NCI-H1092 treated with DMSO at 0.1 percent for 48 hours (cell line): ENCODE measurements at places on chromosomes 1 and 21.

- DNase-seq, result peak; percentile 77
Observed at GRCh38 chr1:151047925-151048644, 534 bp downstream of the C1orf56 start.

DNA sequence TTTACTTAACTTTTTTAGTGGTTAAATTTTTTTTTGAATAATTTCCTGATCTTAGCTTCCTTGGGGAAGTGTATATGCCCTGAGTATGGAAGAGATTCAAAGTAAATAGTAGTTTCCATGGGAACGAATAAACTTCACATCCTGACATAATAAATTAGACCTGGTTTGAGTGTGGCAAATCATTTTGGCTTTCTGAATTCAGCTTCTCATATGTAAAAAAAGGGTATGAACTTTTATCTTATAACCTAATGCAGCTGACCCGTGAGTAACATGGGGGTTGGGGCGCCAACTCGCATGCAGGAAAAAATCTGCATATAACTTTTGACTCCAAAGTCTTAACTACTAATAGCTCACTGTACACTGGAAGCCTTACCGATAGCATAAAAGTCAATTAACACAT, 736.8 kb upstream of the NCAM2 start:
- DNase-seq, result no peak

DNA sequence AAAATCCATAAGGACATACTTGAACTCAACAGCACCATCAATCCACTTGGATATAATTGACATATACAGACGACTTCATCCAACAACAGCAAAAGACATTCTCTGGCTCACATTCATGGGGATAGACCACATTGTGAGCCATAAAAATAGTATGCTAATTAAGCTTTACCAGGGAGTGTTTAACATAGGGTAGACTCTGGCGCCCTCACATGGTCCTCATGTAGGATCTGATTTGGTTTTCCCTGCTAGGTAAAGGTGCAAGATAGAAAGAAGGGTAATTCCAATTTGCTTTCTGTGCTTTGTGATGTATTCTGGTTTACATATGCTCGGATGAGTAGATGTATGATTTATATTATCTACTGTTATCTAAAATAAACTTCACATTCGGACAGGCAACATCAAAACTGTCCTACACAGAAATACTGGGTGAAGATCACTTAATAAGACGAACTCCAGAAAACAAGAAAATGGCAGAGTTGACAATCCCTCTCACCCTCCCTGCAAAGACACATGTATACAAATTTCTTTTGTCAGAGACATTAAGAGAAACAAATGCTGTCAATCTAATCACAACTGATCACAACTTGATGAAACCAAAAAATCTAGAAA, 27.7 kb downstream of the CR1L start:
- peak; percentile 56 for DNase-seq

GRCh38 chr1:220631238-220631815, 58.8 kb upstream of the C1orf115 start:
- DNase-seq, result no peak

GRCh38 chr1:212630158-212630900, 21.8 kb downstream of the ATF3 start:
- DNase-seq, result peak; percentile 53

DNA sequence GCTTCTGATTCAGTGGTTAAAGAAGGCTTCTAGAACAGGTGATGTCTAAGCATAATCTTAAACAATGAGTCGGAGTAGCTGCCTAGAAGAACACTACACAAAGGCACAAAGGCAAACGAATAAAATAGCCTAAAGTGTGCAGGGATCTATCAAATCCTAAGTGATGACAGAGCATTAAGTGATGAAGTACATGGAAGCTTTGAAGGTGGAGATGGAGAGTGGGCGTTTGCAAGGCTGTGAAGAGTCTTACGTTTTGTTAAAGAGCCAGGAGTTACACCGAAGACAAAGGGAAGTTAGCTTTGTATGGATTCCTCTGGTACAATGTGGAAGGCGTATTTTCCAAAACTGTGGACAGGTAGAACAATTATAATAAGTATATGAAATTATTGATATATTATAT, 270.6 kb downstream of the NEGR1 start:
- no peak for DNase-seq

- no peak for DNase-seq
Observed at GRCh38 chr21:25343774-25344545, 263.3 kb downstream of the MRPL39 start.

- no peak for DNase-seq
Observed at GRCh38 chr1:30476911-30477459, 246.4 kb downstream of the MATN1 start.

DNA sequence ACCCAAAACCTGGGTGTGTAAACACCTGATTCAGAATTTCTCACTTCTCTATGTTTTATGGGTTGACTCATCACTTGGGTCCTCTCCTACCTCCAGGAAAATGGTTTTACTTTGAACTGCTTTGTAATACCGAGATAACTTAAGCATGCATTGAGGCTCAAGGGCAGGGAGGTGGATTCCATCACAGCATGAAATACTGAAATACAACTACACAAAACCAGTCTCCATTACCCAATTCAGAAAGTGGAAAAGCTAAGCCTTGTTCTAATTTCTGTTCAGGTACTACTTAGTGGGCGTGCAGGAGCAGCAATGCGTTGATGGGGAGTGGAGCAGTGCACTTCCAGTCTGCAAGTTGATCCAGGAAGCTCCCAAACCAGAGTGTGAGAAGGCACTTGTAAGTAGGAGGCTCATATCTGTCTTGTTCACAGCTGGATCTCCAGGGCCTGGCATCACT, 6.1 kb upstream of the C4BPA start:
- no peak for DNase-seq

- no peak for DNase-seq
Observed at GRCh38 chr1:56310945-56311344, 268.4 kb downstream of the PLPP3 start.

GRCh38 chr1:9374748-9375341, 82.2 kb downstream of the SPSB1 start:
- DNase-seq, result no peak

GRCh38 chr1:209383907-209384709, 199.4 kb upstream of the CAMK1G start:
- no peak for DNase-seq

GRCh38 chr21:44485254-44485793, 30.0 kb downstream of the LRRC3 start:
- DNase-seq, result peak; percentile 86

- DNase-seq, result peak; percentile 47
Observed at GRCh38 chr1:183633676-183634343, 1.8 kb downstream of the ARPC5 start.

DNA sequence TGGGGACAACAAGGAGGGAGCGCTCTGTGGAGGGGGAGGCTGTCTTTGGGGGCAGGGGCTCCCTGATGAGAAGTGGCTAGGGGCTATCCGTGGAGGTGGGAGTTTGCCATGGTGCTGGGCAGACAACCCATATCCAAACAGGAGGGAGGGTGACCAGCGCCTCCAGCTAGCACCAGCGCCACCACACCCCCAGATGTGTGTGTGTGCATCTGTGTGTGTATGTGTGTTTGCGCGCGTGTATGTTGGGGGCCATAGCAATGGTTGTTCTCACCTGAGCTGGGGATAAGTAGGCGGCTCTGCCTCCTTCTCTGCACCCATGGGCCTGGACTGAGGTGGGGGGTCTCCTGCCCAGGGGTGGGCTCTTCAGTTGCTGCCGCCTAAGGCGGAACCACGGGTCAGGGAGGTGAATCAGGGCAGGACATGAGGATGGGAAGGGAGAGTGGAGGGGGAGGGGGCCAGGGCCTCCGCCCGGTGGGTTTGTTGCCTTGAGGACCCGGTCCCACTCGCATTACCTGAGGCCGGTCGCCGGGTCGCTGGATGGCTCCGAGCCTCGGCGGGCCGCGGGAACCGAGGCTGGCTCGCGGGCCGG, 345 bp downstream of the HPCAL4 start:
- DNase-seq, result no peak

- no peak for DNase-seq
Observed at GRCh38 chr1:11653101-11653860, 948 bp downstream of the FBXO2 start.

DNA sequence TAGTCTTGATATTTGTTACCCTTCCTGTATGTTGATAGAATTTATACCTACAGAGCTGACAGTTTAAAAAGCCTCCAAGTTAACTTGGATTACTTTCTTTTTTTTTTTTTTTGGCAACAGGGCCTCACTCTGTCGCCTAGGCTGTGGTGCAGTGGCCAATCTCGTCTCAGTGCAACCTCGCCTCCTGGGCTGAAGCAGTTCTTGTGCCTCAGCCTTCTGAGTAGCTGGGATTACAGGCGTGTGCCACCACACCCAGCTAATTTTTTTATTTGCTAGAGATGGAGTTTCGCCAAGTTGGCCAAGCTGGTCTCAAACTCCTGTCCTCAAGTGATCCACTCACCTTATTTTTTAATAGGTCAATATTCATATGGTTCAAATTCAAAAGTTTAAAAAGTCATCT, 32.7 kb downstream of the WDTC1 start:
- no peak for DNase-seq

DNA sequence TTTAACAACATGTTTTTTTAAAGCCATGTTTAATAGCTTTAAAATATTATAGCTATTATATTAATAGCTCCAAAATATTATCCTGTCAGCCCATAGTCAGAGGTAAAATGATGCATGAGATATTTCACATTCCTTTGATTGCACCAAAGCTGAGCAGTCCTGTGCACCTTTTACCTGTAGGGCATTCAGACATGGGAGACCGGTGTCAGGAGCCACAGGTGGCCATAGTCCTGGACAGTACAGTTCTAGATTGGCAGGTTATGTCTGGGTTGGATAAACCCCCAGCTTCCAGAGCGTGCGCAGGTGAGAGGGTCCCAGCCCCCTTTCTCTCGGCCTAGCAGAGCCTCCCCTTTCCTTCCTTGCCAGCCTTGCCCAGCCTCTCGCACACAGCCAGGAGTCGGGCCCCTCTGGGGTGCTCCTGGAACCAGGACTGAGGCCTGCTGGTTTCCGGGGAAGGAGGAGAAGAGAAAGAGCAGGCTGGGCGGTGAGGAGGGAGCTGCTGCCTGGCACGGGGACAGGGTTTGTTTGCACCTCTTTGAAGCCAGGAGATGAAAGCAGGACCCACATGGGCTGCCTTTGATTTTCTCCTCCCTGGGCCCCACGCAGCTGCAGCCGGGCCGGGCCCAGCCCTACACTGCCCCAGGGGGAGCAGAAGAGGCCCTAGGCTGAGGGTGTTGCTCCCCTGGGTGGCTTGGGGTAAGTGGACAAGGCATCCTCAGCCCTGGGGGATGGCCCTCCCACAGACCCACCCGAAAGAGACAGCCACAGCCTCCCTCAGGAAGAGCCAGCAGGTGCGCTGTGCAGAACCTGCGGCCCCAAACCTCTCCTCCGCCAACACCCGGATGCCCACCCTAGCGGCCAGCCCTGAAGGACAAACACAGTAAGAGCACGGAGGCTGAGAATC, 75.2 kb upstream of the TARDBP start:
- peak; percentile 72 for DNase-seq

- no peak for DNase-seq
Observed at GRCh38 chr1:115781851-115782250, 13.3 kb upstream of the CASQ2 start.

- DNase-seq, result no peak
Observed at GRCh38 chr1:33335020-33335419, 14.1 kb upstream of the A3GALT2 start.

DNA sequence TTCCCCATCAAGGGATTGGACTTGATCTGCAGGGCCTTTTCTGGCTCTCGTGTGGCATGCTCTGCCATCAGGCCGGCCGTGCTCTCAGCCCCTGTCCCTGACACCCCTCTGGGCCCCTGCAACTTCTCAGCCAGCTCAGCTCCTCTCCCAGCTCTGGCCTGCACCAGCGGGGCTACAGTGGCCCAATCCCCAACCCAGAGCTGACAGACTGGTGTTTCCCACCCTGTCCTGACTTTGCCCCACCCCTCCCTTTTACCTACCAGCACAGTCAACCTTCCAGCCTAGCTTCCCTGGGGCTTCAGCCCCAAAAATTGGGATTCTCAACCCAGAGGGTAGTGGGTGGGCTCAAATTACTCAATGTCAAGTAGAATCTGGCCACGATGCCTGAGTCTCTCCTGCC, 149.3 kb downstream of the SYF2 start:
- no peak for DNase-seq

- peak; percentile 25 for DNase-seq
Observed at GRCh38 chr1:160993544-160994193, 27.3 kb downstream of the F11R start.

DNA sequence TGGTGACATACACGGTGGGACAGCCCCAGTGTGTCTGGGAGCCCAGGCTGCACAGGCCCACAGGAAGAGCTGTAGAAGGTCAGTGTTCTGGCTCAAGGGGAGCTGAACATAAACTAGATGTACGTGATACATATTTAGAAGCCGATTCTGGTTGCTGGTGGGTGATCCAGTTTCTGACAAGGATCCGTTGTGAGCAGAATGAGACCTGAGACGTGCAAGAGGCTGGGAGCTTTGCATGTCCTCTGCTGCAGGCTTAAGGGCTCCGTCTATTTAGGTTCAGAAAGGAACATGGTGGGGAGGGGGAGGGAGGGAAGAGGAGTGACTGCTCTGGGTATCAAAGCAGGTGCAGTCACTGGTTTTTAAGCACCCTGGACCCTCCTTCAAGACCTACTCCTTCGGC, 18.6 kb downstream of the LRRC38 start:
- DNase-seq, result no peak

DNA sequence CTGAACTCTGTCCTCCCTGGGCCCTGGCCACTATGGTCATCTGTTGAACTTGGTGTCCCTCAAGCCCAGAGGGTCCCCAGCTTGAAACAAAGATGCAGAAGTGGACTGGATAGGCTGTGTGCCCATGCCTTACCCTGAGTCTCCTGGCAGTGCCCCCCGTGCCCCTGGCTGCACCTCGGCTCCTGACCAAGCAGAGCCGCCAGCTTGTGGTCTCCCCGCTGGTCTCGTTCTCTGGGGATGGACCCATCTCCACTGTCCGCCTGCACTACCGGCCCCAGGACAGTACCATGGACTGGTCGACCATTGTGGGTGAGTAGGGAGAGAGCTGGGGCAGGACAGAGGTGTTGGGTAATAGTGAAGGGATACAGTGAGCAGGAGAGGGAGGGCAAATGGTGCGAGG, 10.7 kb downstream of the TIE1 start:
- no peak for DNase-seq

DNA sequence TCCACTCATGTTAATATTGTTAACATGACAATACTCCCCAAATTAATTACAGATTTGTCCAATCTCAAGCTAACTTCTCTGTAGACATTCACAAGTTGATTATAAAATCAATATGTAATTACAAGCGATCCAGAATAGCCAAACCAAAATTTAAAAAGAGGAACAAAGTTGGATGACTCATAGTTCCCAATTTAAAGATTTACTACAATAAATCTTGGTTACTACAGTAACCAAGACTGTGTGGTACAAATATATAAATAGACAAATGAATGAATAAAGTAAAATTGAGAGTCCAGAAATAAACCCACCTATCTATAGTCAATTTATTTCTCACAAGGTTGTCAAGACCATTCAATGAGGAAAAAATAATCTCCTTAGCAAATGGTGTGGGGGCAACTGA, 7.1 kb upstream of the KRTAP10-4 start:
- DNase-seq, result no peak

GRCh38 chr1:175434283-175434860, 241.8 kb upstream of the KIAA0040 start:
- no peak for DNase-seq

- DNase-seq, result no peak
Observed at GRCh38 chr1:41711581-41711980, 207.1 kb downstream of the HIVEP3 start.

- DNase-seq, result no peak
Observed at GRCh38 chr1:90012300-90012699, 17.4 kb downstream of the ZNF326 start.

- no peak for DNase-seq
Observed at GRCh38 chr1:54275349-54275748, 75.4 kb downstream of the MRPL37 start.

- DNase-seq, result no peak
Observed at GRCh38 chr1:85133565-85134159, 67.2 kb downstream of the SYDE2 start.

GRCh38 chr1:150751443-150751842, 14.1 kb downstream of the CTSS start:
- no peak for DNase-seq
